ENCODE measurements at places on chromosomes 3 and 15.

DNA sequence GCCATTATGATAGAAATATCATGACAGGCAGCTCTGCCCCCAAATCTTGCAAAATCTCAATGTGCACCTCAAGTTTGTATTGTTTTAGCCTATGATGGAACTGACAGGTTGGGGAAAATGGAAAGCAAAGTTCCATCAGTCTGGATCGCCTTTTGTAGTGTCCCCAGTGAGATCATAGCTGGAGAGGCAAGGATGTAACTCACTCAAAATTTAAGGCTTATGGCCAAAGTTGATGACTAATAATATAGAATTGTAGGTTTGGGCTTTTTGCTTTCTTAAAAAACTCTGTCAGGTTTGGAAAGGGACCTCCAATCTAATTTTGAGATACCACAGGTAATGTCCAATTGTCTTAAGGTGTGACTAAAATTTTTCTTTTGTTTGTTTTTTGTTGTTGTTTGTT is 1.4 kb upstream of the ACP3 start:
- no peak for DNase-seq

DNA sequence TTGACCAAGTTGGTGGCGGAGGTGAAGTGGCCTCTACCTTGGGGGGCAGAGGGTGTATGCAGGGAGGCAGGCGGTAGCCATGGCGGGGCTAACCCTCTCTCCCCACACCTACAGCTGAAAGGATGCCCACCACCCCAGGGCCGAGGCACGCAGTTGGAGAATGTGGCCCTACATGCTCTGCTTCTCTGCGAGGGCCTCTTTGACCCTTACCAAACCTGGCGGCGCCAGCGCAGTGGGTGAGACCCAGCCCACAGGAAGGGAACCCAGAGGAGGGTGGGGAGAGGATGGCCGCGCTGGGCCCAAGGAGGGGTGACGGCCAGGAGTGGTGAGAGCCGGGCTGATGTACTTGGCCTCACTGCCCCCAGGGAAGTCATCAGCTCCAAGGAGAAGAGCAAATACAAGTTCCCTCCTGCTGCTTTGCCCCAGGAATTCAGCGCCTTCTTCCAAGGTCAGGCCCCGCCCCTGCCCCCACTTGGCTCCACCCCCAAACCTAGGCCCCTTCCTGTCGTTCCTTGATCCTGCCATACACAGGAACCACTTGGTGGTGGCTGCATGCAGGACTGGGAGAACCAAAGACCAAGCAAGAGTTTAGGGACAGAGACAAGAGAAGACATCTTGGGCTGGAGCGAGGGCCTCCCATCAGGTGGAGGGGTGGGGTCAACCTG is 9.8 kb downstream of the NBEAL2 start:
- no peak for DNase-seq

- peak; percentile 30 for DNase-seq
These were observed 8.1 kb upstream of the MINDY4B start for GRCh38 chr3:150913133-150913922.

- no peak for DNase-seq
These were observed 48.9 kb downstream of the FAIM start for GRCh38 chr3:138657508-138657907.

GRCh38 chr3:129105862-129106261 is 15.7 kb downstream of the RAB43 start:
- DNase-seq: no peak

DNA sequence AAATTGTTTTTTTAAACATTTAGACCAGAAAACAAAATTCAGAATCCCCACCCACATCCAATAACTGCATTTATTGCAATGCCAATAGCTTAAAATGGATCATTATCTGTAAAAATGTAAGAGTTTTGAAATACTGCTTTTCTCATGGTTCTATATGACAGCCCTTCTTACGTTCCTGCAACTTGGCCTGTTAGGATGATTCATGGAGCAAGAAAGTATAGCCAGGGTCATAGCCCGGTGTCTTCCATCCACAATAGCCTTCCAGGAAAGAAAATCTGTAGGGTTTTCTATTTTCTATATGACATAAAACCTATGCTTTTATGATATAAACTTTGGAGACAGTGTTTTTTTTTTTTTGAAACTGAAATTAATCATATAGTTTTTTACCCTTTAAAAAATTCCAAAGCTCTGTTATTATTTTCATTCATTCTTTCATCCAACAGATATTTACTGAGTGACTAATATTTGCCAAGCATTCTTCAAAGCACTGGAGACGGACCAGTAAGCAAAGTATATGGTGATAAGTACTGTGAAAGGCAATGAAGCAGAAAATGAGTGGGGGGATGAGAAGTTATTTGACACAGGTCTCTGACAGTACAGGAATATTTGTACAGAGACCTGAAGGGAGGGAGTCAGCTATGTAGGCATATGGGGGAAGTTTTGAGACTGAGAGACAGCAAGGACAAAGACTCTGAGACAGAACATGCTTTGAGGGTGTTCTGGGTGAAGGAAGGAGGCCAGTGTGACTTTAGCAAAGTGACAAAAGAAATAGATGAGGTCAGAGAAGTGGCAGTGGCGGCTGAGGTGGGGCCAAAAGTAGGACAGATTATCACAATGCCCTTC is 29.0 kb upstream of the SLC2A2 start:
- DNase-seq: no peak

DNA sequence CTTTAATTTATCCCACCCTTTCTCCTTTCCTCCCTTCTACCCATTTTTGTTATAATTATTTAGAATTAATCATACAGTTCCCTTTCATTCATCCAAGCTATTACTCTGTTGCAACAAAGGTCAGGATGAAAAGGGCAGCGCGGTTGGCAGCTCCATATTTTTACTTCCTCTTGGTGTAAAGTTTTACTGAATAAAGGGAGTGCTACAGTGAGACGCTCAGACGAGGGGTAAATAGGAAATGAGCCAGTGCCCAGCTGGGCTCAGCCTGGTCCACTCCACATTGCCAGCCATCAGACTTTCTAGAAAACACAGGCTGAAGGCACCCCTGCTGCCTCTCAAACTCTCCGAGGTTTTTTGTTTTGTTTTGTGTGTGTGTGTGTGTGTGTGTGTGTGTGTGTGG is 21.9 kb upstream of the ZBTB38 start:
- DNase-seq: no peak

DNA sequence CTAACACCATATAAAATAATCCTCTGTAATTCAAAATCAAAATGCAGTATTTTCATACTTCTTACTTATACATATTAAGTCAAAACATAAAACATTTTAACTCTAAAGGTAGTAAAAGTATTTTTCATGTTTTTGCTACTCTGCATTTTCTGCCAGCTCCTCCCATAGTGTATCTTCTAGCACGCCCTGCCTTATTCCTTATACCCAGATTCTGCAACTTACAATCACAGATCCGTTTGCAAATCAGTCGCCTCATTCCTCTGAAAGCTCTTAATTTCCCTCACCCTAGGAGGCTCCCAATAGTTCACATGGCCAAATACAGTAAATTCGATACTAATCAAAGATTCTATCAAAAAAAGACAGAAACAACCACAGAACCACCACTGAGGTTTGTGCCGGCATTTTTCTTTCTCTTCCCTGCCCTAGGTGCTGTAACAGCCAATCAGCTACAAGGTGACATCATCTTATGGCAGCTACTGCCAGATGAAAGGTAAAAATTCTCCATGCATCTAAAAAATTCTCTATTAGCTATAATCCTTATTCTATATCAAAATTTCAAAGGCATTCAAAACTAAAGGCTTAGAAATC is 72.9 kb downstream of the CLASP2 start:
- DNase-seq: peak; percentile 18

DNA sequence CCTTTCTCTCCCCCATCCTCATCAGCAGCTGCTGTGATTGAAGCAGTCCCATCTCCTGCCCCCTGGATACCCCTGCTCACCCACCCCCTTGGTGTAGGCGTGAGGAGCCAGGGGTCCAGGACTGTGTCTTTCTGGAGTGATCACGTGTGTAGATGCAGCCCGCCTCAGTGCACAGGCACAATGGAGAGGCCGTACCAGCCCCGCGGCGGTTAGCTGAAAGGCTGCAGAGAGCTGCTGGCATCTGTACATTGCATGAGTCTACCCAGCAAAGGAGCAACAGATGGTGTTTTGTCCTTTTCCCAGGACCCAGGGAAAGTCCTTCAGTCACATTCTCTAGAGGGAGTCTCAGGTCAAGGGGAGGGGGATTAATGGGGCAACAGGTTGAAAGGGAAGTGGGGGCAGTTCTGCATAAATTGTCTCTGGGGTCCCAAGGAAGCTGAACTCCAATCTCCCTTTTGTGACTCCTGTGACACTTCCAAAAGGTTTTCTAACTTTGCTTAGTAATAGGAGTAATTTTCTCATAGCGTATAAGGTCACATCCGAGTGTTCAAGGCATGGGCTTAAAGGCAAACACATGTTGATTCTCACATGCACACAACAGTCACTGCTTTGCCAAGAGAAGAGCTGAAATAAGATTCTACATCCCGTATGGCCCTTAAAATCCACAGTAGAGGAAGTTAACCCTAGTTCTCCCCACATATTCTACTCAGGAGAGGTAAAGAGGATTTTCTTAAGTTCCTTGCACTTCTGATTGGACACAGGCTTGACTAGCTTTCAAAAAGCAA is 7.1 kb downstream of the CSPG5 start:
- DNase-seq: peak; percentile 91

GRCh38 chr3:3745693-3746092 is 53.5 kb upstream of the LRRN1 start:
- no peak for DNase-seq

DNA sequence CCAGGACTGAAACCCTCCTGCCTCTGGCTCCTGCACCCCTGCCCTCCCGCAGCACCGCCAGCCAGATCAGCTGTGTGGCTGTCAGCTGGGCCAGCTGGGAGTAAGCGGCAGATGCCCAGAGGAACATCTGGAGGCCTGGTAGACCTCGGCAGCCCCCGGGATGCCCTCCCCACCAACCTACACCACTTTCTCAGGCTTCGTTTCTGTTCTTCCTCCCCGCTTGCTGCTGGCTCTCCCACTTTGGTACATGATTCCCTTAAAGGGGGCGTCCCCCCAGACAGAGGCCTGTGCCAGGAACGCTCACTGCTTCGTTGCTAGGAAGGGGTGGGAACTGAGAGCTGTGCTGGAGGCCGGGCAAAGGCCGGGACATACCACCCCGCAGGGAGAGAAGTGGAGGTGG is 91.4 kb upstream of the RPL32 start:
- no peak for DNase-seq

DNA sequence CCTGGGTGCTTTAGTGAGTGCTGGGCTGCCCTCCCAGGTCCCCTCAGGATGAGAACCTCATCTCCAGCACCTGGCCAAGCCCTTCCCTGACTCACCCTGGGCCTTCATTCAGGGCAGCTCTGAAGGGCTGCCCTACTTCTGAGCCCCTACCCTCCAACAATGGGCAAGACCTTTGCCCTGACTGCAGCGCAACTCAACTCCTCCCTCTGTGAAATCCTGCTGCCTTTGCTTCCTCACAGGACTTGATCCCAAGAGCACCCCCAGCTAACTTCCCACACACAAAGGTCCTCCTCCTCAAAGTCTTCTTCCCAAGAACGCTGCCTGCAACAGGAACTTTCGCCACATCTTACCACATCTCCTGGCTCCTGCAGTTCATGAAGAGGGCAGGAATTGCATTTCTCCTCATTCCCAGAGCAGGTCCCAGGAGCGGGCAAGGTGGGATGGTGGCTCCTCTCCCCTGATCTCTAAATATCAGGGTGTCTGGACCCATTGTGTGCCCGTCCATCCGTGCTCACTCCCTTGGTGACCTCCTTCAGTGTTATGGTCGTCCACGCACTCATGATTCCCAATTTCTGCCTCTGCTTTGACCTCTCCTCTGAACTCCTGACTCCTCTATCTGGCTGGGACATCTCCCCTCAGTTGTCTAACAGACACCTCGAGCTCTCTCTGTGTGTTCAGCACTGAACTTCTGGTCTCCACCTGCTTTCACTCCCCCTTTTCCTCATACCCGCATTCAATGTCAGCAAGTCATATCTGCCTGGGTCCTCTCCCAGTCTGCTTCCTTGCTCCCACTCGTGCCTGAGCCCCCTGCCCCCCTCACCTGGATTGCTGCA is 4.5 kb upstream of the SSUH2 start:
- no peak for DNase-seq

- DNase-seq: peak; percentile 1
These were observed 720.1 kb downstream of the GBE1 start for GRCh38 chr3:81041331-81041730.

GRCh38 chr3:60792249-60792852 is 458.9 kb downstream of the FHIT start:
- DNase-seq: no peak

GRCh38 chr15:45665261-45665660 is 30.4 kb downstream of the SQOR start:
- DNase-seq: no peak

- DNase-seq: no peak
These were observed 51.8 kb upstream of the CDAN1 start for GRCh38 chr15:42788725-42789124.

GRCh38 chr3:112365035-112365434 is 32.1 kb downstream of the CD200 start:
- no peak for DNase-seq

DNA sequence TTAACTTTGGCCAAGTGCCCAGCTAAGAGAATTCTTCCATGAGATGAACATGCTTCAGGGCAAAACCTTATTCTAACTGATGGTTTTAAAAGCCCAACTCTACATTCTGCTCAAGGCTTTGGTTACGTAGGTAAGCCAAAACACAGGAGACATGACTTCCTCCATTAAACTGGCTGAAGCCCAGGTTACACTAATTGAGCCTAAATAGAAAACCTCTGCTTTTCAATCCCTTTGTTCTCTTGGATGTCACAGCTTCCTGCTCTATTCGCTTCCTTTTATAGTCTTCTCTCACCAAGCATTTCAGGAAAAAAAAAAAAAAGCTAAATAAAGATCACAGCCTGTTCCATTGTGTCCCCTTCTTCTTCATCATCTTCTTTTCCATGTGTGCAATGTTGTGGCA is 420.4 kb downstream of the TIGIT start:
- DNase-seq: no peak

GRCh38 chr15:56992725-56993124 is 74.3 kb downstream of the TCF12 start:
- DNase-seq: no peak

- no peak for DNase-seq
These were observed 96.1 kb downstream of the STAC start for GRCh38 chr3:36476286-36476942.

DNA sequence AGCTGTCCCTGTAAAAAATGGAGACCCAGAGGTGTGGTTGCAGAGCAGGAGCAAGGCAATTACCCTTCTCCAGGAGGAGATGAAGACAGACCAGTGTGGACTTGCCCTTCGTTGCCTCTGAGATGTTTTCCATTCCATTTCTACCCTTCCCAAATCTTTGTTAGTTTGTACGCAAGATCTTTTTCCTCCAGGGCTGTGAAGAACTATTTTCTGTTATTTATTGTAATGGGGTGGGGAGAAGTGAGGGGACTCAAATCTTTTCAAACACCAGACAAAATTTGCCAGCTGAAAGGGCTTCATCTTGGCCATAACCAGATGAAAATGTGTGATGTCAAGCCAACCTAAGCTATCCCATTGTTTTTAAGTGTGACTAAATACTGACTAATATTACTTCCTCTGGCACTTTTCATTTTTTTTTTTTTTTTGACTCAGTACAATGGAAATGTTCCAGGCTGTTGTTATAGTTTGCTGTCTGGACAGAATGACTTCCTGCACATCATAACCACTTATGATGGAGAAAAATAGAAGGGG is 271.3 kb upstream of the TPRG1 start:
- DNase-seq: no peak

- DNase-seq: peak; percentile 30
These were observed 35.8 kb downstream of the PLD1 start for GRCh38 chr3:171774521-171774920.
